ENCODE measurements at places on chromosomes 6 and 20. TPM values are rescaled to one million over a fixed set of nuclear protein-coding genes. Genes with fewer than 3 reads are reported as not detected.

DNA sequence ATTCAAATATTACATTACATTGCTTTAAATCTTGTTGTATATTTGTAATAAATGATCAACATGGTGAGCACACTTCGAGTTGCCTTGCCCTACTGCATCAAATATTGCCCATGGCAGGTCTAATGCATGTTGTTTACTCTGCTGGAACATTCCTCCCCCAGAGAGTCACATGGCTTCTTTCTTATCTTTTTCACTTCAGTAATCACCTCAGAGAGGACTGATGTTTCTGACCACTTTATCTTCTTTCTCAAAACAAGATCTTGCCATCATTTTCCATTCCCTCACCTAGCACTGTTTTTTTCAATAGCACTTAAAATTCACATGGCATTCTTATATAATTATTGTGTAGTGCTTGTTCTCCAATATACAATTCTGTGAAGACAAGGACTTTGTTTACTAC lies 243.5 kb upstream of the THEMIS start:
- no peak for DNase-seq

GRCh38 chr6:46472243-46472642 lies 19.0 kb downstream of the RCAN2 start:
- no peak for DNase-seq

- peak; percentile 63 for DNase-seq
These were observed 92.2 kb downstream of the CEP57L1 start for GRCh38 chr6:109187399-109188114.

PKIB gene
- total RNA-seq, result 1.2 TPM

All from activated CD4-positive, alpha-beta T cell treated with anti-CD3 and anti-CD28 coated beads, Interleukin-2, amount 10 ng/mL, durations not matched to agents 7 days and 5 days (primary cell).